Uterus (tissue), 4 donors: ENCODE measurements at places on chromosomes 13 and 19.

DNA sequence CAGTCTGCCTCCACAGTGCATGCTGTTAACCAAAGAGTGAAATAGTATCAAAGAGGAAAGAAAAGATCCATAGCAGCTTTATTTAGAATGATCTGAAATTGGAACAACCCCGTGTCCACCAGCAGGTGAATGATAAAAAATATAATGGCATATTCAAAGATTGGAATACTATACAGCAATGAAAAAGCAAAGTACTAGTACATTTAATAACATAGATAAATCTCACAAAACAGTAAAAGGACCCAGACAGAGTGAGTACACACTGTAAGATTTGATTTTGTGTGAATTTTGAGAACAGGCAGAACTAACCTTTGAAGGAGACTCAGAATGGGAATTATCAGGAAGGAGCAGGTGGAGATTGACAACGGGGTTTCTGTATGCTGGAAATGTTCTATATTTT is 837 bp upstream of the CD209 start:
- no peak for DNase-seq

GRCh38 chr19:15869873-15870272 is 28.0 kb downstream of the CYP4F2 start:
- DNase-seq, result no peak

- no peak for DNase-seq
These were observed 33.4 kb downstream of the STARD13 start for GRCh38 chr13:33252135-33252534.

DNA sequence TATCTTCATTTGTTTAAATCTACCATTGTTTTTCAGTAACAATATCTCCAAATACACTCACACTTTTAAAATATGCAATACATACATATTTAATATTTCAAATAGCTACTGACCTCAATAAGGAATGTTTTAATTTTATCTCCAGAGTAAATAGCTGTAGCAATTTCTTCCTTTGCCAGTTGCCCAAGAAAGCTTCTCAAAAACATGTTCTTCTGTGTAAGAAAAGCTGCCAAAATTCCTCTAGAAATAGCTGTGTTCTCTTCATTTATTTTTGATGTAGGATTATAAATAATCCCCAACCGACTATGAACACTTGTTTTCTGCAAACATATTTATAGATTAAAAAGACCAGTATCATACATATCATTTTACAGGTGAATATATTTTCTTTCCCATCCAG is 150.5 kb downstream of the UGGT2 start:
- no peak for DNase-seq

DNA sequence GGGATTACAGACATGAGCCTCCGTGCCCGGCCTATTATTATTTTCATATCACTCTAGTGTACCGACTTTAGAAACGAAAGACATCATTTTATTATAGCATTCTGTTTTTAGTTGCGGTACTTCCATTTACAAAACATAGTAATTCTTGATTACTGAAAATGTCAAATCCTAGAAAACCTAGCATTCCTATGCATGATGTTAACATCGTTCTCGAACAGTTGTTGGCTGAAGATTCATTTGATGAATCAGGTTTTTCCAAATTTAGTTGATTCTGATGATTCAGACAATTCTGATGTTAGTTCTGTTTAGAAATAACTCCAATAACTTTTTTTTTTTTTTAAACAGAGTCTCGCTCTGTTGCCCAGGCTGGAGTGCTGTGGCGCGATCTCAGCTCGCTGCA is 11.5 kb upstream of the MTRF1 start:
- no peak for DNase-seq
